ENCODE measurements at places on chromosomes 1 and 21.
A peak's percentile ranks its signal among the peaks of the same experiment; 100 is the strongest.

GRCh38 chr1:111733992-111734341 is 5.2 kb downstream of the INKA2 start:
- DNase-seq, result no peak

DNA sequence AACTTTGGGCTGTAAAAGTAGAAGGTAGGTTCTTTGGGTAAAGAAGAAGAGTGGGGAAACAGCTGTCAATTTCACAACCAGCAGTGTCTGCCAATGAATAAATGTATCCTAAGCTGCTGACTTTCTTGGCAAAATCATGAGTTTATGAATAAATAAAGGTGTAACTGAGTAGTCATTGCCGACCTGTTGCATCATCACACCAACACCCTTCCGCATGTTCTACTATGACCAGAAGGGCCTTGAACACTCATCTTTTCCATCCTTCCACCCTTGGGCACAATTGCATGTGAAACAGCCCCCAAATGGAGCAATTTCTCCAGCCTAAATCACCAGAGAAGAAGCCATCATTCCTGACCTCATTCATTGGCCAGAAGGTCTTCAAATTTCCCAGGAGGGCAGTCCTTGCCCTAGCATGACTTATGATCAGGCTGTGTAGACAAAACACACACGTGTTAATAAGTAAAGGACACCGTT is 31.2 kb upstream of the QSOX1 start:
- peak; percentile 76 for DNase-seq

GRCh38 chr1:6962996-6963911 is 178.0 kb downstream of the CAMTA1 start:
- peak; percentile 70 for DNase-seq

- DNase-seq, result no peak
Measured at GRCh38 chr1:57578099-57578498, 154.2 kb upstream of the DAB1 start.

GRCh38 chr1:29201595-29202051 is 19.9 kb upstream of the SRSF4 start:
- DNase-seq, result no peak

Data from foreskin keratinocyte (primary cell).